ENCODE measurements at places on chromosomes 2 and 18.

DNA sequence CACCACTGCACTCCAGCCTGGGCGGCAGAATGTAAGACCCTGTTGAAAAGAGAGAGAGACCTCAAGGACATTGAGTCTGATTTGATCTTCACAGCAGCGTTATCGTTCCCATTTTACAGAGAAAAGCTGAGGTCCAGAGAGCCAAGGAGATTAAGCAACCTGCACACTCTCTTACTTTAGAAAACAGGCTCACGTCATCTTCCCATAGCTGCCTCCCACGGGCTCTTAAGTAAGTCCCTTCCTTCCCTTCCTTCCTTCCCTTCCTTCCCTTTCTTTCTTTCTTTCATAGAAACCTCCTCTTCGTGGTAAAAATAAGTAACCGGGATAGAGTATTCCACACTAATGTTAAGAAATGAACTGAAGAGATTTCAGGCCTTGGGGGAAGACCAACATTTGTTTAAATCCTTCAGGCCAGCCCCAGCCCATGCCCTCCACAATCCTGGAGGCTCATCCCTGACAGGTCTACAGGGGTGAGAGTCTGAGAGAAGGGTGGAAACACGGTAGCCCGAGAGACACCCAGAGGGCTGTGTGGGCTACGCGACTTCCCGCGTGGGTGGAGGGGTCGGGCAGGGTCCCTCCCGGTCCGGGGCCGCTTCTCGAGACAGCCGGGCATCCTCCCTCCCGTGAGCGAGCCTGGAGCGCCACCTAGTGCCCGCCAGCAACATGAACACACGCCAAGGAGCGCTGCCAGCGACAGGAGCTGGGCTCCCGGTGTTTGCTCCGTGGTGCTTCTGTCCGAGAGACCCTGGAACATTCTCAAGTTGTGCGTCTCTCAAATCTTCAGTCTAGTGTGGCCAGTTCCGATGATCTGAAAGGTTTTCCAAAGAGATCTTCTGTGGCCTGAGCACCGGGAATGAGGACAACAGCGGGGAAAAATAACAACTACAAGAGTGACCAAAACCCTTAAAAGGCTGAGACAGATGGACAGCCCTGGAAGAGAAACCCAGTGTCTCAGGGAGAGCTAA, 160.3 kb downstream of the INO80D start:
- DNase-seq, result peak; percentile 60

DNA sequence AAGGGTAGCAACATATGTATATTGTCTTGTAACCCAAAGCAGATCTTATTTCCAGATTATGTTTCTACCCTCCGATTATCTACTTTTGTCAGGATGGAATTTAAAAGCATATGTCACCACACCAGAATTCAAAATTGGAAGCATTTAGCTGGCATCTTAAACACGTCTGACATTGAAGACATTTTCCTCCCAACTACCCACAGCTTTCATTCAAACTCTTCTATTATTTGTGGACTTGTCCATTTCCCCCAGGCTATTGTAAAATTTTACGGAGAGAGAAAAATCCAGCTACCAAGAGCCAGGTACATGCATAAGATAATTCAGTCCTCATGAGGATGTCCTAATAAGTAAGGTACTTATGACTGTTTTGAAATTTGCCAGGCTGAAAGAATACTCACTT, 659.3 kb downstream of the LRRTM4 start:
- DNase-seq, result no peak

- DNase-seq, result no peak
Measured at GRCh38 chr2:53452400-53452799, 315.2 kb upstream of the CHAC2 start.

- no peak for DNase-seq
Measured at GRCh38 chr2:40497251-40497859, 45.5 kb upstream of the SLC8A1 start.

GRCh38 chr2:46632349-46632748, 153.0 kb downstream of the TMEM247 start:
- DNase-seq, result no peak

GRCh38 chr2:215338883-215339679, 27.2 kb downstream of the ATIC start:
- DNase-seq, result no peak

GRCh38 chr2:128876986-128877983, 558.6 kb upstream of the HS6ST1 start:
- no peak for DNase-seq

DNA sequence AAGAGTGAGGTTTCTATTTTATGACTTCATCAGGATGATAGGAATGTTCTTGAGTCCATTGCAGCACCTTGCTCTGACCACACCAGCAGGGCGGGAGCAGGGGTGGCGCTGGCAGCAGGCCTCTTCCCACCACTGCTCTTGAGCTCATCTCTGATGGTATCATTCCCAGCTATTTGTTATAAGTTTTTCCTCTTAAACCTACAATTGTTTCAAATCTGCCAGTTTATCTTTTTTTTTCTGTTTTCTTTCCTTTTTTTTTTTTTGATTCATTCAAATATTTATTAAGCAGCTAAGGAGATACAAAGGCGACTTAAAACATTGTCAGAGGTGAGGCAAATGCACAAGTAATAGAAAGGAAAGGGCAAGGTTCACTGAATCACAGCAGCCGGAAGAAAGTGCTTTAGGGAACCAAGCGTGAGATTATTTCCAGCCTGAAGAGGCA, 28.7 kb downstream of the NIFK start:
- DNase-seq, result no peak

DNA sequence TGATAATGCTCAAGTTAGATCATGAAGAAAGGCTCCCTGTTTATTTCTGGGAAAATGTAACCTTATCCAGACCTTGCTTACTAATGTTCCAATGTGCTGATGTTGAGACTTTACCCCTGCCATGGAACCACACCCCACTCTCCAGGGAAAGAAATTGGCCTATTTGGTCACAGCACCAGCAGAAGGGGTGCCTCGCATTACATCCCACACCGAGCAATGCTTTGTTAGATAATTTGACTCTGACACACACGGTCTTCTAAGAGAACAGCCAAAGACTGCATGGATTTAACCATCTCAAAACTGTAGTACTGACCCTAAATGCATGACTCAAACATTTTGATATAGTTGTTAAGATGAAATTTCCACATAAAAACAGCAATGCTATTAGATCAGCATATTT, 152.1 kb upstream of the CCDC150 start:
- DNase-seq, result no peak

GRCh38 chr2:69007603-69008002, 5.4 kb upstream of the ANTXR1 start:
- DNase-seq, result no peak

GRCh38 chr2:51510303-51510702, 478.4 kb upstream of the NRXN1 start:
- no peak for DNase-seq

DNA sequence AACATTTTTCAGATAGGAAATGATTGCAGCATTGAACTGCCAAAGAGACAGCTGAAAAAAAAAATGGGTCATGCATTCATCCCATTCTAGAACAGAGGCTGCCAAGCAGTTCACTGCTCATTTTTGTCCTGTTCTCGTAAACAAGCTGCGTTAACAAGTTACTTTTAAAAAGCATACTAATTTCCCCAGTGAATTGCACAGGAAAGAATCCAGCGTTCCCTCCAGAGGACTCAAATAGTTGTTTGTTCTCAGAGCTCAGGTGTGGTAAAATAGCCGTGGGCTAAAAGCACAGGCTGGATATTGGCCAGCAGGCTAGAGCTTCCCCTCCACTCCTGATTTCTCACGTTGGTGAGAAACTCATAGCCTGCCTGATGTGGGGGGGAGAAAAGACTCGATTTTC, 76.1 kb upstream of the AQP4 start:
- no peak for DNase-seq

DNA sequence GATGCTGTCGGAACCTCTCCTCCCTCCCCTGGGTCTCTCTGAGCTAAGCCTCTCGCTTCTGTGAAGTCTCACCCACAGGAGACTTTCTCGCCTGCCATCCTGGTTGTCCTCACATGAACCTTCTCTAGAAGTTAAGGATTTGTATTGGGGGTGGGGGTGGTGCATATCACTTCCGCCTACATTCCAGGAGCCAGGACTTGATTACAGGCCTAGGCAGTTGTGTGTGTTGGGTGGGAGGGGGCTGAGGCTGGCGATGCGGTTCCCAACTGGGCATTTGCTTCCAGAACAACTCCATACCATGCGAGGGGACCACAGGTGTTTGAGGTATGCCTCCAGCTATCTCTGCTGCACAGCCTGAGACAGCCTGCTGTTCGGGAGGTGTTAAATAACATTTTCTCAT, 56.8 kb upstream of the MGAT4A start:
- no peak for DNase-seq

DNA sequence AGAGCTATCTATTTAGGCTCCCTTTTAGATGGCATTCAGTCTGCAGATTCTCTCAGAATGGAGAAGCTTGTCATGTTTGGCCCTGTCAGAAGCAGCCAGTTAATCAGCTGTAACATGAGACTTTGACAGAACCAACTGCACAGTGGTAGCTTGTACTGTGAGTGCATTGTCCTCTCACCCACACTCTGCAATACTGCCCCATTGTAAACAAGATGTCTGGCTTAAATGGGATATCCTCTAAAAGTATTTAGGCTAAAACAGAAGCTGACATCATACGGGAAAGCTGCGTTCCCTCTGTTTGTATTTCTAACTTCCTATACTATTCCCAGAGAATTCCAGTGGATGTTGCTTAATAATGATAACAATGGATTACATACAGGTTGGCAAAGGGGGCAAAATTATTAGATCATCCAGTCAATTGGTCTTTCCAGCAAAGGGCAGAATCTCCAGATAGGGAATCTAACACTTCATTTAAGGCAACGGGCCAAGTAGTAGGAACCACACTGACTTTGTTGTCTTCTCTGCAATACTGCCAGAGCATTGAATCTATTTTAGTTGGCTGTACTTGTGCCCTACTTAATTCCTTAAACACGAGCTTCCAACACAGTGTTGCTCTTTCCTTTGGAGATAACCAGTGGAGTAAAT, 15.4 kb upstream of the STAT4 start:
- DNase-seq, result no peak

GRCh38 chr2:85648619-85649018, 19.4 kb downstream of the SFTPB start:
- no peak for DNase-seq

DNA sequence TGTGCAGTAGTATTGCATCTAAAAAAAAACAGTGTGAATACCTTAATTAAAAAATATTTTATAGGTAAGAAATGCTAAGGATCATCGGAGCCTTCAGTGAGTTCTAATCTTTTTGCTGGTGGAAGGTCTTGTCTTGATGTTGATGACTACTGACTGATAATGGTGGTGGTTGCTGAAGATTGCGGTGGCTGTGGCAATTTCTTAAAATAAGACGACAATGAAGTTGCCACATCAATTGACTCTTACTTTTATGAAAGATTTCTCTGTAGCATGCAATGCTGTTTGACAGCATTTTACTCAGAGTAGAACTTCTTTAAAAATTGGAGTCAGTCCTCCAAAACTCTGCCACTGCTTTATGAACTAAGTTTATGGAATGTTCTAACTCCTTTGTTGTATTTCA, 36.2 kb downstream of the GLS start:
- no peak for DNase-seq

DNA sequence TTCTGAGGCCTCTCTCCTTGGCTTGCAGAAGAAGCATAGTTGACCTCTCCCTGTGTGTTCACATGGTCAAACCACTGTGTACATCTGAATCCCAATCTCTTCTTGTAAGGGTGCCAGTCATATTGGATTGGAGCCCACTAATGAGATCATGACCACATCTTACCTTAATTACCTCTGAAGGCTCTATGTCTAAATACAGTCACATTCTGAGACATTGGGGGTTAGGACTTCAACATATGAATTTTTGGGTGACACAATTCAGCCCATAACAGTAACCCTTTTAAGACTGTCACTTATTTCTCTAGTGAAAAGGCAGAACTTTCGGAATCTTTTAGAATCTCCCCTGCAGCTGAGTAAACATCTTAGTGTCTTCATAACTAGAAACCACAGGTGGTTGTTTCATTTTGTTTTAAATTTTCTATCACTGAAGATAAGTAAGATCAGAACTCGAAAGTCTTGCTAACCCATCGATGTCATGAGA, 33.3 kb downstream of the BMP10 start:
- DNase-seq, result no peak

- DNase-seq, result no peak
Measured at GRCh38 chr2:200159357-200159707, 147.2 kb upstream of the SPATS2L start.

DNA sequence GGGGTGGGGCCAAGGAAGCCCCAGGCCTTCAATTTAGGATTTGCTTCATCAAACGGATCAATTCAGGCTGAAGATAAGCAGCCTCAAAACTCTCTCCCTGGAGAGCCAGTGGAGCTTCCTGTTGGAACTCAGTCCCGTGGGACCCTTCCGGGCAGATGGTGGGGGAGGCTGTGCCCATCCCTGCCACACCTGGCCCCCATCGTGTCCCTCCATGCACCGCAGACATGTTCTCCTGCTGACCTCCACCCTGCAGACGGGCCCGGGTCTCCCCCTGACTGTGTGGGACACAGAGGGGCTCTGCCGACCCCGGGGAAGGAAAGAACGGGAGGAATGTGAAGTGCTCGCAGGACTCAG, 144.2 kb downstream of the TPO start:
- no peak for DNase-seq

DNA sequence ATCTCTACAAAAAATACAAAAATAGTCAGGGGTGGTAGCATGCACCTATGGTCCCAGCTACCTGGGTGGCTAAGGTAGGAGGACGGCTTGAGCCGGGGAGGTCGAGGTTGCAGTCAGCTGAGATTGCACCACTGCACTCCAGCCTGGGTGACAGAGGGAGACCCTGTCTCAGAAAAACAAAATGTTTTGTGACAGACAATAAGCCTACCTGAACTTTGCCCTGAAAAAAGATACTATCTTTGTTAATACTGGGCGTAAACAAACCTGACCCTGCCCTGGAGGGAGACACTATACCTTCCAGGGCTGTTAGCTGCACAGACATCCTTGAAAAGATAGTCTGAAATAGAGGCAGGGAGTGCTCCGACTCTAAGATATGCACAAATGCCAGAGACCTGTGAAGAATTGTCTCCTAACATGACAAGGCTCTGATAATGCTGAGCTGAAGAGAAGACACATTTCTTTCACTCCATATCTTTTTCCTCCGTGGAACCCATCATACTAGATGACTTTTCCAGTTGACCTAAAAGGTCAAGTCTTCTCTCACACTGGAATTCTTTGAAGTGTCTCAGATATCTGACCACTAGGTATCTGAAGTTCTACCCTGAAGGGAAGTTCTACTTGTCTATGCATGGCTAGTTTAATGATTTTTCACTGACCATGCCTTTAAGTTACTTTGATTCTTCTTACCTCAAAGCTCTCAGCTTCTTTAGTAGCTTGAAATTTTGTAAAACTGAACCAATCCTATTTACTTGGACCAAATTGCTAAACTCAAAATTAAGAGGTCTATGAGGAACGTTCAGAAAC, 20.9 kb upstream of the HK2 start:
- no peak for DNase-seq
